Endodermal cell (in vitro differentiated cells): ENCODE measurements at places on chromosomes 1 and 21. TPM values are rescaled to one million over a fixed set of nuclear protein-coding genes. Genes with fewer than 3 reads are reported as not detected.

The TMEM61 gene
- total RNA-seq: not detected in 3 replicates

- H3K27ac ChIP-seq: no peak overlapping the region
- no peak overlapping the region for H3K4me3 ChIP-seq
- DNase-seq: peak; percentile 36
- no peaks in the 10 kb centered on the region for H3K27me3 ChIP-seq
- no peaks in the 10 kb centered on the region for H3K4me1 ChIP-seq
- H3K36me3 ChIP-seq: peaks cover 17% of the 10 kb centered on the region
Measured at GRCh38 chr1:155178441-155179111, 4.9 kb downstream of the TRIM46 start.

GRCh38 chr1:201169971-201170532 lies 15.8 kb upstream of the TMEM9 start:
- H3K36me3 ChIP-seq: no peaks in the 10 kb centered on the region
- peak overlapping the region; percentile 81 for H3K4me3 ChIP-seq
- H3K27me3 ChIP-seq: no peaks in the 10 kb centered on the region
- no peak overlapping the region for H3K27ac ChIP-seq
- DNase-seq: no peak

DNA sequence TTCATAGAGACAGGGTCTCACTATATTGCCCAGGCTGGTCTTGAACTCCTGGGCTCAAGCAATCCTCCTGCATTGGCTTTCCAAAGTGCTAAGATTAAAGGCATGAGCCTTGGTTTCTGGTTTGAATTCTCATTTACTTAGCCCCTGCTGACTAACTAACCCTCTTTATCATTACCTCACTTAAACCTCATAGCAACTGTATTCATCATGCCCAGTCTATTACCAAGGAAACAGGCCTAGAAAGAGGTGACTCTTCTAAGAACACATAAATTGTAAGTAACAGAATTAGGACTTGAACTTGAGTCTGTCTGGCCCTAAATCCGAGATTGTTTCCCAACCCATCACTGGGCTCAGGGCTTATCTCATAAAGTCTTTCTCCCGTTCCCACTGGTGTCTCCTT lies 44.2 kb downstream of the TMEM53 start:
- H3K4me1 ChIP-seq: peaks cover 6% of the 10 kb centered on the region
- no peak overlapping the region for H3K4me3 ChIP-seq
- no peaks in the 10 kb centered on the region for H3K27me3 ChIP-seq
- DNase-seq: no peak
- H3K27ac ChIP-seq: no peak overlapping the region
- H3K36me3 ChIP-seq: peaks cover 20% of the 10 kb centered on the region

The RNU1-4 gene
- 2,483 and 2,807 TPM in 2 replicates for total RNA-seq

GRCh38 chr1:18725231-18725895 lies 94.7 kb downstream of the PAX7 start:
- H3K4me1 ChIP-seq: peaks cover 37% of the 10 kb centered on the region
- no peak overlapping the region for H3K4me3 ChIP-seq
- H3K36me3 ChIP-seq: no peaks in the 10 kb centered on the region
- H3K27me3 ChIP-seq: peaks cover 6% of the 10 kb centered on the region

The CD247 gene
- total RNA-seq: 0.23 to 0.46 TPM in 2 of 3 replicates, not detected in the other
